Amniotic stem cell (primary cell): ENCODE measurements at places on chromosomes 7 and 10.

DNA sequence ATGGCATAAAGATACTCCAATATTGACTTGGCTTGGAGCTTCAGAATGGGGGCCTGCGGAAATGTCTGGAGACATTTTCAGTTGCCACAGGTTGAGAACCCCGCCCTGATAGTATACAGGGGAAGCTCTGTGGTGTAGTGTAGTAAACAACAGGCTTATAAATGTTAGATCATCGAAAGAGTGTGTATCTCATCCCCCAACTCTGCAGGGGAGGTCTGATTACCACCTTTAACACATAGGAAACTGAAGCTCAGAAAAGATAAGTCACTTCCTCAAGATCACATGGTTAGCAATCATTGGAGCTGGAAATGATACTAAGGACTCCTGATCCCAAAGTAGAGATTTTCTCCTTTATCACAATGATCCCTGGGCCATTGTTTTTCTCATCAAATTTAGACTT lies 144.5 kb upstream of the BMPER start:
- DNase-seq = no peak

- DNase-seq = peak; percentile 51
These were observed 15.3 kb upstream of the ADD3 start for GRCh38 chr10:109992485-109992884.

GRCh38 chr10:62010366-62010765 lies 108.9 kb downstream of the ARID5B start:
- DNase-seq = no peak

DNA sequence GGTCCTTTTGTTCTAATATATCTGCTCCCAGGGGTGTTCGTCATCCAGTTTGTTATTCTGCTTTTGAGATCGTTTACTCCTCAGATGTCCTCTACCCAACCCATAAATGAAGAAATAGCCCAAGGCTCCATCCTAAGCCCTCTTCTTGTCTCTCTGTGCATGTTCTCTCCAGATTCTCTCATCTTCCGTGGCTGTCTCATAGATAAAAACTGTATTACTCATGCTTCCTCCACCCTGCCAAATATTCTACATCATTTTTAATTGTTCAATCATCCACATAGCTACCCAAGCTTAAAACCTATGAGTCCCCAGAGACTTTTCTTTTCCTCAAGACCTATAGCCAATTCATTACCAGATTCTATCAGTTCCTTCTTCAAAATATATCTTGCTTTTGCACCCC lies 44.9 kb downstream of the CAV1 start:
- peak; percentile 78 for DNase-seq

DNA sequence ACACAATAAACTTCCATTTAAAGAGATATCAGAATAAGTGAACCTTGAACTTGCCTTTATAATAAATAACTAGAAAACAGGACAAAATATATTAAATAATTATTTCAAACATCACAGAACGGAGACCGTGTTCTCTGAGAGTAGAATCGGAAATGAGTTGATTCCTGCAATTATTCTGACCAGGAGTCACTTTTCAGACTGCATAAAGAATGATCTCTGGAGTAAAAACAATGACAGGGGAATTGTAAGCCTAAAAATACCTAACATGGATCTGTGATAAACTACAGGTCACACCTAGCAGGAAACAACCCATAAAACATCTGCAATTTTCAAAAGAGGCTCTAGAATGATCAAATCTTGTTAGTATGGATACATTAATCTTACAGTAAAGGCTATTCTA lies 577.5 kb upstream of the SORCS1 start:
- no peak for DNase-seq

GRCh38 chr7:140506788-140507464 lies 27.6 kb upstream of the MKRN1 start:
- DNase-seq = peak; percentile 3

GRCh38 chr10:68604441-68604840 lies 44.3 kb downstream of the TET1 start:
- no peak for DNase-seq

DNA sequence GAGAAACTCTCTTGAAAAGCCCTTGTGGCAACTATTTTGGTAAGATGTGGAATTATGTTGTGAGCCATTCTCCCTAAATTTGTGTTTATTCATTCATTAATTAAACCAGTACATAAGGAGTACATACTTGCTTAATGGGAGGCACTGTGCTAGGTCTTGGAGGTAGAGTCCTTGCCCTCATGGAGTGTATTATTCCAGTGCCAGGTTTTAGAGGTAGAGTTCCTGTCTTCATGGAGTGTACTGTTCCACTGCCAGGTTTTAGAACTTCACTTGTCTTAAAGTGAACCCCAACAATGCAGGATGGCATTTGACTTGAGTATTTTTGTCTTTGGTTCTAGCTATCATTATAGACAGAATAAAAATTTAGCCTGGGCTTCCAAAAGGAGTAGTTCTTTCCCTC lies 8.8 kb downstream of the MXI1 start:
- no peak for DNase-seq

DNA sequence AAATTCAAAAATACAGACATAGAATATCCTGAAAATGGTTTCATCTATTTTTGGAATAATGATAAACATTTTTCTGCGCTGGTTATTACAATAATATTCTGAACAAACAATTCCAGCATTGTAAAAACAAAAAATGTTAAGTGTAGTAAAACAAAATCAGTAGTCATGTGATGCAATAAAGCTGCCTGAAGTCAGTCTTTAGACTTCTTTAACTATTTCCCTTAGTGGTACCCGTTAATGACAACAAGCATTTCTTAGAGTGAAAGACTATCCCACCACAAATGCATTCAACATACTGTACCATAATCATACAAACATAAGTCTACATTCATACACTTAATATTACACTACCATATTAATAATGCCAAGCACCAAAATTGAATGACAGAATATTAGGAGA lies 1.6 kb downstream of the SKAP2 start:
- DNase-seq = no peak

DNA sequence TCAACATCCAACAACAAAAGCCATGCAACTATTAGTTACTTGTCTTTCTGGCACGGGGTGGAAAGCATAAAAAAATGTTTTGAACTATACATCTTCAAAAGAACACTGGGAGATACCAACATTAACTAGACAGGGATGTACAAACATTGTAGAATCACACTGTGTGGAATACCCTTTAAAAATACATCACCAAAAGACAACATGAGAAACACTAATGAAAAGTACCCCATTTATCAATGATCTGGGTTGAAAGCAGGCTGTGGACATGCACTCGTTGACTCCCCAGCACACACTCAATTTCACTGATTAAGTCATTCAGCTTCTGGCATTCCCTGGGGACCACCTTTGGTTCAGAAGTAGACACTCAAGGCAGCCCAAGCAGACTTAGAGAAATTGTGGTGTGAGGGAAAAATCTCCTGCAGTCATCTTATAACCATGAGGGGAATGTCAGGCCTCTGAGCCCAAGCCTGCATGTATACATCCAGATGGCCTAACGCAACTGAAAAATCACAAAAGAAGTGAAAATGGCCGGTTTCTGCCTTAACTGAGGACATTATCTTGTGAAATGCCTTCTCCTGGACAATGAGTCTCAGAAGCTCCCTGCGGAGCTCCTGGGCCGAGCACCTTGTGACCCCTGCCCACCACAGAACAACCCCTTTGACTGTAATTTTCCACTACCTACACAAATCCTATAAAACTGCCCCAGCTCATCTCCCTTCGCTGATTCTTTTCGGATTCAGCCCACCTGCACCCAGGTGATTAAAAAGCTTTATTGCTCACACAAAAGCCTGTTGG lies 53.0 kb downstream of the CACUL1 start:
- DNase-seq = no peak

GRCh38 chr7:45940939-45941338 lies 19.9 kb upstream of the IGFBP3 start:
- DNase-seq = no peak

DNA sequence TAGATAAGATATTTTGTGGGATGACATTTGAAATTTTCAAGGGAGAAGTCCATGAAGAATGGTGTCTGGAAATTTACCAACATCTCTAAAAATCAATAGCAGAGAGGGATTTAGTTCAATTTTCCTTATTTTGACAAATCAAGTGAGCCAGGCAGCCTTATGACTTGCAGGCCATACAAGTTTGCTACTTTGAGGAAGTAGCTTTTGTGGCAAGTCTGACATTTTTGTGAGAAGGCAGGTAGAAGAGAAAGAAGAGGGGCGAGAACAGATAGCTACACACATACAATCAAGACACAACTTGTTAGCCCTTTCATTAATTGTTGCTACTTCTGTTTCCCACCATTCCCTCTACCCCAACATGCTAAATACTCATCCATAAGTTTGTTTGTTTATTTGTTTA lies 74.5 kb upstream of the OIT3 start:
- no peak for DNase-seq

GRCh38 chr7:7761974-7762779 lies 43.8 kb upstream of the RPA3 start:
- DNase-seq = no peak

DNA sequence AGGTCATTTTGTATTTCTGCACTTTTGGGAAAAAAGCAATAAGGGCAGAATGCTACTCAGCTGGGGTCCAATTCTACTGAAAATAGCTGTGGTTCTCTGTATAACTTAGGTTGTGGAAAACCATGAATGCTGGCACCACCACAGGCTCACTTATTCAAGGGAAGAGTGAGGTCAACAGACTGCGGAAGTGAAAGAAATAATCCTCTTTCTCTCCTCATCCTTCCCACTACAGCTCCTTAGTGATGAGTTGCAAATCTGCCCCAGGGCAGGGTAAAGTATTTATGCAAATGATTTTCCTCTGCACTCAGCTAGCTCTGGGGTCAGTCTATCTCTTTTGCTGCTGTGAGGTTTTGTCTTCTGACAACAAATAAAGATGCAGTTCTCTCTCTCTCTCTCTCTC lies 74.1 kb upstream of the PTPRZ1 start:
- DNase-seq = no peak

GRCh38 chr7:35362341-35362740 lies 108.4 kb upstream of the TBX20 start:
- no peak for DNase-seq

- DNase-seq = no peak
These were observed 86.8 kb downstream of the CPEB3 start for GRCh38 chr10:92203919-92204623.

DNA sequence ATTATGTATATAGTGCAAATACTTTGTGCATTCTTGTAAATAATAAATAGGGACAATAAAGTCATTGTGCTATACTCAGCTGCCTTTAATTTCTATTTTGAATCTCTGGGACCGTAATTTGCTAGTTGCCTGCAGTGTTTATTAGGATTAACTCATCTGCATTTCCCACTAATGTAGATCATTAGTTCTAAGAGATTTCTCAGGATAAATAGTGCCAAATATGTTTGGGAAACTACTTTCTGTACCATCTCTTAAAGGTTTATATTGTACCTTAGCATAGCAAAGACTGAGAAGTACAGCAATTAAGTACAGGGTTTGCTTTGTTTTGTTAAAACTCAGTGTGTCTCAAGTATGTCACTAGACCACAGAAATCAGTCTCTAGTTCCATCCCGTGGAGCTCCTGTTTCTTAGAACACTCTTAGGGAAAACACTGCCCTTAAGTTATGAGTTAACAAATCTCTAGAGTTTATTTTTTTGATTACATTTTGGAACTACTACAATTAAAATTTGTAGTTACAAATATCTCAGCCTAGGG lies 26.0 kb downstream of the ADD3 start:
- no peak for DNase-seq

DNA sequence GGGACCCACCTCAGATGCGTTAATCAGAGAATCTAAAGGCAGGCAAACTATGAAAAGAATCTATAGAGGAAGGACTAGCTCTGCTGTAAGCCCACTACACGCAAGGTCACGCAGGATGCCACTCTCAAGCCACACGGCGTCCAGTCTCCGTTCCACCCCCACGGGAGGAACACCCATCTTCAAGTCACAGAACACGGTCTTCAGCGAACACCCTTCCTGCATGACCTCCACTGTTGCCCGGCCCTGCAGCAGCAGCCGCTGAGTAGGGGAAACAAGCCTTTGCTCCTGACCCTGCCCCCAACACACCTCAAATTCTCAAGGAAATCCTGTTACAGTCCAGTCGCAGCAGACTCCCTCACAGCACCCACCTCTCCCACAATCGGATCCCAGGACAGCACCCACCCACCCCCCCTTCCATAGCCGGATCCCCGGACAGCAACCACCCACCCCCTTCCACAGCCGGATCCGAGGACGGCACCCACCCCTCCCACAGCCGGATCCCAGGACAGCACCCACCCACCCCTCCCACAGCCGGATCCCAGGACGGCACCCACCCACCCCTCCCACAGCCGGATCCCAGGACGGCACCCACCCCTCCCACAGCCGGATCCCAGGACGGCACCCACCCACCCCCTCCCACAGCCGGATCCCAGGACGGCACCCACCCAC lies 133.7 kb downstream of the DIP2C start:
- DNase-seq = no peak

DNA sequence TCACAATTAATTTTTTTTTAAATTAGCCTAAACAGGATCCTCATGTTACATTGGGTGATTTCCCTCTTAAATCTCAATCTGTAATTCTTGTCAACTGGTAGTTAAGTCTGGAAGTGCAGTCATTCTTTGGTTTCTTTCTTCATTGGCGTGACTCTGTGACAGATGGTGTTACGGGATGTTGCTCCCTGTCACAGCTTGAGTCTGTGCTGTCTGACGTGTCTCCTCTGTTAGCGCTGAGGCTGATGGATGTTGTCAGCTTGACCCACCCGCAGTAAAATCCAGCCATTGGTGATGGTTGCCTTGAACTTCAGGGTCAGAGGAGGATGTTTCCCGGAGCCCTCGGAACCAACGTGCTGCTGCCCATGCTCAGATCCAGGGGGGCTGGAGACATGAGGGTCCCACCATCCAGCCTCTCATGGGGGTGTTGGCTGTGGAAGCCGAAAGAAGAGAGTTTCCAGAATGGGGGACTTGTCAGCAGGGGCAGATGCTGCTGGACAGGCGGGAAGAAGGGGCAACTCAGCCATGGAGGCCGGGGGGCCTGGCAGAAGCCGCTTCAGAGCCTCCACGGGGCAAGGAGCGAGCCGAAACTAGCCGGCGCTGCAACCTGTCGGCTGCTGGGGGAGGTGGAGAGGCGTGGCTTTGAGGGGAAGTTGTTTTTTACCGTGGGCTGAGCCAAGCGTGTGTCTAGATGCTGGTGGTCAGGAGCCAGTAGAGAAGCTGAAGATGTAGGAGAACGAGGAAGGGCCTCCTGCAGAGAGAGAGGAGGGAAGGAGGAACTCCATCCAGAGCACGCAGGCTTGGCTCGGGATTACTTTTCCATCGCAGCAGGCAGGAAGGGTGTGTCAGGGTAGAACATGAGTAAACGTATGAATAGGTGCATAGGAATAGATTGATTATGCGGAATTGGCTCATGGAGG lies 3.5 kb downstream of the SUN1 start:
- DNase-seq = no peak

- DNase-seq = no peak
These were observed 22.7 kb downstream of the ANK3 start for GRCh38 chr10:60367024-60367423.

DNA sequence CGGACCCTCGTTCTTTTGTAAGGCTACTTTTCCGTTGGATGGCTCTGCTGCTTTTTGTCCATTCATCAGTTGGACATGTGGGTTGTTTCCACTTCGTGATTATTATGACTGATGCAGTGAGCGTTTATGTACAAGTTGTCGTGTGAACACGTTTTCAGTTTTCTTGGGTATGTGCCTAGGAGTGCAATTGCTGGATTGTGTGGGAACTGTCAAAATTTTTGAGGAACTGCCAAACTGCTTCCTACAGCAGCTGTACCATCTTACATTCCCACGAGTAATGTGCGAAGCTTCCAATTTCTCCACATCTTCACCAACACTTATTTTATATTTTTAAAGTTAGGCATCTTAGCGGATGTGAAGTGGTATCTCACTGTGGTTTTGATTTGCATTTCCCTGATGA lies 10.4 kb downstream of the FKBP6 start:
- DNase-seq = no peak

- peak; percentile 56 for DNase-seq
These were observed 2.0 kb downstream of the ZMIZ1 start for GRCh38 chr10:79070606-79071395.

GRCh38 chr10:84603971-84604370 lies 275.6 kb downstream of the CCSER2 start:
- DNase-seq = no peak
